ENCODE measurements at places on chromosomes 16 and 17. TPM values are rescaled to one million over a fixed set of nuclear protein-coding genes. Genes with fewer than 3 reads are reported as not detected.

The PNMT gene
- 7.5 TPM for total RNA-seq

DNA sequence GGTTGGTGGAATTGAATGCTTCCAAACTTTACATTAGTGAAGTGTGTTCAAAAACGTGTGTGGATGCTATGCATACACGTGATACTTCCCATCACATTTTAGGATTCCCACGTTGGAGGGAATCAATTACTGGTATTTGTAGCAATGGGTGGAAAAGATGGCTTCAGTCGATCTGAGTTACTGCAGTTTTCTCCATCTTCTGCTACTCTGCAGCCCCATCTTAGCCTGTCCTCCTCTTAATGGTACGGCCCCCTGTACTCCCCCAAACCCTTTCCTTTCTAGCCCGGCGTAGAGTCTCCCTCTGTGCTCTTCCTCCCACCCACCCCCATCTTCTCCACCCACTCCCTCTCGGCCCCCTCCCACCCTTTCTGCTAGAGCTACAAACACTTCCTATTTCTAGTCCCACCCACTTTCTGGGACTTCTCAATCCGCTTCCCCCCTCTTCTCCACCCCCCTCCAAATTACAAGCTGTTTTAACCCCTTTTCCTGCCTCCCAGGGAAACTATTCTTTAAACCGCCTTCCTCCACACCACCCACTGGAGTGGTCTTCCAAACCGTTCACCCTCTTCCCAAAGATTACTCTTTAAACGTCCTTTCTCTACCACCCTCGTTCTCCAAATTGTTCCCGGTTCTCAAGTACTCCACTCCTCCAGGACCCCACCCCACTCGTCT lies 1.1 kb downstream of the CHTF8 start:
- ATAC-seq, result no peak

DNA sequence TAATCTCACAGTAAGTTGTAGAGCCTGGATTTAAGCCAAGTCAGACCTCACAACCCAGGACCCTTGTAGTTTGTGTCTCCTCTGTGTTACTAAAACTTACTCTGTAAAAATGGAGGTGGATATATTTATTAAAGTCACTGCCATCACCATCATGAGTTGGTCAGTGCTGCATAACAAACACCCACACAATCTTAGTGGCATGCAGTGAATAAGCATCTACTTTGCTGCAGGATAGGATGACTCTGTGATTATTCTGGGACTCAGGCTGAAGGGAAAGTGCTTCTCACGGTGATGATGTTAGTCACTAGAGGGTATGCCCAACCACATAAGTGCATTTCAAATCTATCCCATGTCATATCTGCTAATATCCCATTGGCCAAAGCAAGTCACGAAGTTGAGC lies 398.7 kb downstream of the XYLT1 start:
- no peak for ATAC-seq

The ALDOC gene
- total RNA-seq, result 41.7 TPM

The KRTAP4-4 gene
- total RNA-seq, result not detected

The ATP1B2 gene
- total RNA-seq, result 3.6 TPM

DNA sequence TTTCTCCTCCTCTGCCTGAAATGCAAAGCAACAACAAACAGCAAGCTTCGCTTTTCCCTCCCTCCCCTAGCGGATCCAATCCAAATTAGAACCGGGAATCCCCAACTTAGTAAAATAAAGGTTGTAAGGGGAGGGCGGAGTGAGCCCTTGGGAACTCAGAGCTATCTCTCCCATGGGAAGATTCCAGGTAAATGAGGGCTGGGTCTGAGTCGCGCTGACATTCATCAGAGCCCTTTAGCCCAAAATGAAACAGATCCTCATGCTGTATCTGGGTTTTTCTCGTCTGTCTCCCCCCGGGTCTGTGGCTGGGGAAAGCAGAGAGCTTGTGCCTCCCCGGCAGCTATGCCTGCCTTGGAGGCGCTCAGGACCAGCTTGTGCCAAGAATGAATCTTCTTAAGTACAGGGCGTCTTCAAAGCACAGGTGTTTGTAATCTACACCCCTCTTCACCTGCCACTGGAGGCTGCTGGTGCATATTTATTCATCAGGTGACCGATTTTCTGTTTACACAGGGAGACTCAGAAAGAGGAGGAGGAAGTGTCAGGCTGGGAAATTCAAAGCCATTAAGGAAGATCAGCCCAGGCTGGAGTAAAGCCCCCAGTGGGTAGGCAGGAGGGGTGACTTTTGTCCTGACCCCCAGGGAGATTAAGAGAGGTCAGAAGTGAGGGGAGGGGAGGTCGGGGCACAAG lies 55.0 kb upstream of the GSE1 start:
- no peak for ATAC-seq

DNA sequence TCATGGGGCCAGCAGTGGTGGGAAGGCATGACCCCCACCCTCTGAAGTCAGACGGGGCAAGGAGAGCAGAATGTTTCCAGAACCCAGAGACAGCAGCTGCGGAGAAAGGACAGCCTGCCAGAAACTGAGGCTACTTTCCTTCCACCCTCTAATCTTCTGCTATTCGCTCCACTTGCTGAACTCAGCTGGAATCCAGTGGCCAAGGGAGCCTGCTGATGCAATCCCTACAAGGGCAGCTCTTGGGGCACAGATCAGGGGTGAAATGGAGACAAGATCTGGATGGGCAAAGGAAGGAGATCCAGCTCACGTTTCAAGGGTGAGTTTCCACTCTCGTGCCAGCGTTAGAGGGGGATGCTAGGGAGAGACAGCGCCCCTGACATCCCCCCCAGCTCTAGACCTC lies 479.1 kb downstream of the SLC39A11 start:
- ATAC-seq, result no peak

DNA sequence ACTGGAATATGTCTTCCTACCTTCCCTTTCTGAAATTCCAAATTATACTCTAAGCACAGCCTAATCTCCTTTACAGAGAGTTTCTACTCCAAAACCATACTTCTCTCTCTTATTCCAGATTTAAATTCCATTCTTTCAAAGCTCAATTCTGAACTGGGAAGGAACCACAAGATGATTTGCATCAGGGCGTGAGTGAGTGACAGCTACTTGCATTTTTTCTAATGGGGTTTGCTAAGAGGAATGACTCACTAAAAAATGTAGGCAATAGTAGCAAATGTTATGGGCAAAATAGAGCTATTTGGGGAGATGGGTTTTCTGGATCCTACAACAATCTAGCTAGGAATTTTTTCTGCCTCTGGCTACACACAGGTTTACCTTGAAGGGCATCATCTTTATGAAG lies 244.6 kb upstream of the PSMD7 start:
- no peak for ATAC-seq

The PYCARD gene
- 13.3 TPM for total RNA-seq

DNA sequence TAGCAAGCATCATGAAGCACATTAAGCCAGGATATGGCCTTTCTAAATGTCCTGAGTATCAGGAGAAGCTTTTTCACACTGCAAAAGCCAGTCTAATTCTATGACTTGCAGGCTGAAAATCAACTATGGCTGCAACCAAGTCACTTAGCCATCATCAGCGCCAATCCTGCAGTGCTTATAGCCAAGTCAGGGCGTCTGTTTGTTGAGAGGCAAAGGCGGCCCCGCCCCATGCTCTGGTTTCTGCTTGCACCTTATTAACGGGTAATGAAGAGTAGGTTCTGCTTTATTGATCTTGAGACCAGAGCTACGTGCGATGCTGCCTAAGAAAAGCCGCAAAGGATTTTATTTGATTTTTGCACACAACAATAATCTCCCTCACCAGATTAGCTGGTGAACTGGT lies 88.4 kb downstream of the CDH13 start:
- ATAC-seq, result no peak

DNA sequence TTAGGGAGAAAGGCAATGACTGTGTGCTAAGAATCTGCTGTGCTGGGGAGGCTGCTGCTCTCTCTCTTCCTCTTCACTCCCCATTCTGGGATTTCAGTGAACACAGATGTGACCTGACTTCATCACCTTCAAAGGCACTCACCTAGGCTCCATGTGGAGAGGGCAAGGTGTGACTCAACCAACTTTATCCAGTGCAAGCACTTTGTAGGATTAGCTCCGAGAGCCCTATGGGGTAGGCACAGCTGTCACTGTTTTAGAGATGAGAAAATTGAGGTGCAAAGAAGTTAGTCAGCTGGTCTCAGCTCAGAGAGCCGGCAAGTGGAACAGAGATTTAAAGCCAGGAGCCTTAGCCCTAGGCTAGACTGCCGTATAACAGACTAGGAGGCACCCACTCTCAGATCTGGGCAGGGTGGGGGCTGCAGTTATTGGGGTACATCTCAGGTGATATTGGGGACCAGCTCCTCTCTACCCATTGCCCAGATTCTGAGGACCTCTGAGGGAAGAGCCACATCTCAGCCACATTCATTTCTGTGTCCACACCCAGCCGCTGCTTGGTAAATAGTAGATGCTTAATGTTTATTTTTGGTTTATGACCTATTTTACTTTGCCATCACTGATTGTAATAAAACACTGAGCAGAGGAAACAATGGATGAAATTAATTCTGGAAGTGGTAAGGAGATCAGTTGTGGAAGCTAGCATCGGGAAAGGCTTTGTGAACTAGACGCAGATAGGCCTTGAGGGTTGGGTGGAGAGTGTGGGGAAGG lies 138.8 kb downstream of the CCDC182 start:
- no peak for ATAC-seq

The CNEP1R1 gene
- total RNA-seq, result 16.3 TPM

DNA sequence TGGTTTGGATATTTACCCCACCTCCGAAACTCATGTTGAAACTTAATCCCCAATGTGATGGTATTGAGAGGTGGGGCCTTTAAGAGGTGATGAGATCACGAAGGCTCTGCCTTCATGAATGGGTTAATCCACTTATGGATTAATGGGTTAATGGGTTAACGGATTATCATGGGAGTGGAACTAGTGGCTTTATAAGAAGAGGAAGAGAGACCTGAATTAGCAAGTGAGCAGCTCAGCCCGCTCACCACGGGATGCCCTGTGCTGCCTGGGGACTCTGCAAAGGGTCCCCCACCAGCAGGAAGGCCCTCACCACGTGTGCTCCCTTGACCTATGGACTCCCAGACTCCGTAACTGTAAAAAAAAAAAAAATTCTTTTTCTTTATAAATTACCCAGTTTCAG lies 16.5 kb upstream of the GPRC5B start:
- no peak for ATAC-seq
